ENCODE measurements at places on chromosomes 3 and 15.

DNA sequence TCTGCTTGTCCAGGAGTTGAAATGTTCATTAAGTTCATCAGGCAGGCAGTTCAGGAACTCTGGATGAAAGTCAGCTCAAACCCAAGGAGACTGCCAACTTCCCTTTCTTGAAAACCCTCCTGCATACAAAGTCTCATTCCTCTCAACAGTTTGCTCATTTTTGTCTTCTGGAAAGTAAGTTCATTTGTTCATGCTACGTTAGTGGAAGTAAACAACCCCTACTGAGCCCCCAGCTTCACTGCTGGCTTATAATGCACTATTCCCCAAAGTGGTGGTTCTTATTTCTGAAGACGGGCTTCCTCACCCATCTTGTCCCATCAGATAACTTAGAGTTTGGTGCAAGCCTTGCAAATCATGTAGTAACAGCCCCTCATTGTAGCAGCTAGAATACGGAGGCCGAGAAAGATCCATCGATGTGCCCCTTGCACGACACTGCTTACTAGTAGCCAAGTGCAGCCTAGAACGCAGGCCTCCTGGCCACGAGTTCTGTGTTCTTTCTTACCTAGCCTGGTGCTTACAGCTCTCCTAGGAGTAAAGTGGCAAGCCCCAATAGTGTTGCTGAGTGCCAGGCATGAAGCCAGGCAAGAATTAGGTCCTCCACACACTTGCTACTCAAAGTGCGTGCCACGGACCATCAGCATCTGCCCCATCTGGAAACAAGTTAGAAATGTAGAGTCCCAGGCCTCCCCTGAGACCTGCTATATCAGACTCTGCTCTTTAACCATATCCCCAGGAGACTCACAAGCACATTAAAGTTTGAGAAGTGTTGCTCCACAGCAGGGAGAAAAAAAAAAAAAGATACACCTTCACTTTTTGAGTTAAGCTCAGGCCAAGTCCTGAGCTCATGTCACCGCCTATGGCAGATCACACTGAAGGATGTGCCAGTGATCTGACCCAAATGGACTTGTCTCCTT is 82.5 kb downstream of the RFTN1 start:
- DNase-seq, result no peak

GRCh38 chr3:72102112-72102616 is 317.2 kb upstream of the PROK2 start:
- DNase-seq, result no peak

- DNase-seq, result no peak
Observed at GRCh38 chr3:30612437-30613132, 6.2 kb downstream of the TGFBR2 start.

- no peak for DNase-seq
Observed at GRCh38 chr3:44061961-44062360, 179.7 kb upstream of the TOPAZ1 start.

- no peak for DNase-seq
Observed at GRCh38 chr15:62933386-62933785, 109.2 kb upstream of the TPM1 start.

DNA sequence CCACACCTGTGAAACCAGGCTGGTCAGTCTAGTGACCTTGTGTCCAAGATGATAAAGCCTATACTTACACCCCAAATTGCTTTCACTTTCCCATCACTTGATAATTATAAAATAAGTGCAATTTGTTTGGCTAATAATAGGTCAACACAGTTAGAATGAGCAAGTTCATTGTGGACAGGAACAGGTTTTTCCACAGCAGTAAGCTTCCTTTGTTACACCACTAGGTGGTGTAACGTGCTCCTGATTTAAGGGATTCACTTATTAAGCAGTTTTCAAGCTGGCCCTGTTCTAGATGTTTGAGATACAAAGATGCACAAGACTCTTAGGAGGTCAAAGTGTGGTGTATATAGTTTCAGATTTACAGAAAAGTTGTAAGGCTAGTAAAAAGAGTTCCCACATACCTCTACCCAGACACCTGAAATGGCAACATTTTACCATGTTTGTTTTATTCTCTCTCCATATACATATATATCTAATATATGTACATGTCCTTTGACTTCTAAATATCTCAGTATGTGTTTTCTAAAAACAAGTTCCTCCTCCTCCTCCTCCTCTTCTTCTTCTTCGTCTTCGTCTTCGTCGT is 6.8 kb upstream of the MFSD1 start:
- DNase-seq, result no peak

GRCh38 chr3:72661115-72661457 is 187.2 kb downstream of the SHQ1 start:
- peak; percentile 77 for DNase-seq

GRCh38 chr15:80970018-80970657 is 19.5 kb downstream of the MESD start:
- peak; percentile 39 for DNase-seq

- DNase-seq, result no peak
Observed at GRCh38 chr15:43511012-43511885, 6.2 kb upstream of the MAP1A start.

DNA sequence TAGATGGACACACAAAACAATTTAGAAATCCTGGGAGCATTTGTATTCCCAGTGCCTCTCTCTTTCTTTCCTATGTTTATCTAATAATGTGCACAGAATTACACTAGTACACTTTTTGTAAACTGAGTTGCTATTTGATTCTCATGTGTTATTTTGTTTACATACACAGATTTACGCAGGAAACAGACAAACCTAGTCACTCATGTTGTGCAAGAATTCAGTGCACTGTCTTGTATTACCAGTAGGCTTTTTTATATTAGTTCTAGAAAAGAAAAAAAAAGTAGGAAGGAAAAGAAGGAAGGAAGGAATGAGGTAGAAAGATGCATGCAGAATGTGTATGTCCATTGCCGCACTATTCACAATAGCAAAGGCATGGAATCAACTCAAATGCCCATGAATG is 257.4 kb downstream of the AGBL1 start:
- DNase-seq, result no peak

- DNase-seq, result no peak
Observed at GRCh38 chr3:58092521-58092920, 84.3 kb downstream of the FLNB start.
